ENCODE measurements at places on chromosomes 5 and 9.

DNA sequence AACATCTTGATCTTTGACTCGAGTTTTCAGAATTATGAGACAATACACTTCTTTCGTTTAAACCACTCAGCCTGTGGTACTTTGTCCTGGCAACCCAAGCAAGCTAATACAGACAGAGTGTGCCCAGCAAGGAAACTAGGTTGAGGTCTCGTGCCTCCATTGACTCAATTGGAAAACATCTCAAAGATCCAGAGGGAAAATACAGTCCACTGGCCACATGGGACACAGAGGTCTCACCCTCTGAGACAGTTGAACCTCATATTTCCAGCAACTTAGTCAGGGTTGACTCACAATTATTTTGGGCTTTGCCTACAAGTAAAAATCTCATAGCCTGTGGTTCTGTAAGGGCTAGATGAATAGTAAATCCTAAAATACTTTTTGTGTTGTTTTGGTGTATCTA is 631.5 kb downstream of the MTRR start:
- no peak for DNase-seq

GRCh38 chr9:134404376-134405358 is 78.4 kb downstream of the RXRA start:
- no peak for DNase-seq

DNA sequence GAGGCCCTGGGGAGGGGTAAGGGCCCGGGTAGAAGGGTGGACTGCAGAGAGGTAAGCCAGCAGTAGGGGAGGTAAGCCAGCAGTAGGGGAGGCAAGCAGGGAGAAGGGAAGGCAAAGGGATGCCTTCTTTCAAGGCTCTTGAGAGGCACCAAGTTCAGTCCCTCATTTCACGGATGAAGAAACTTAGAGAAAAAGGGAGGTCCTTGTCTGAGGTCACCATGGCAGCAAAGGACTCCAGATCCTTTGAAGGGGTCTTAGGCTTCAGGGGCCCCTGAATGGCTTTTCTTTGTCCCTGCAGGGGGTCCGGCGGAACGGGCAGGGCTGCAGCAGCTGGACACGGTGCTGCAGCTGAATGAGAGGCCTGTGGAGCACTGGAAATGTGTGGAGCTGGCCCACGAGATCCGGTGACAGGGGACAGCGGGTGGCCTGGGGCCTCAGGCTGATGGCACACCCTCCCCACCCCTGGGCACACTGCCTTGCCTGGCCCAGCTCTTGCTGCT is 42.6 kb downstream of the RGS3 start:
- no peak for DNase-seq

DNA sequence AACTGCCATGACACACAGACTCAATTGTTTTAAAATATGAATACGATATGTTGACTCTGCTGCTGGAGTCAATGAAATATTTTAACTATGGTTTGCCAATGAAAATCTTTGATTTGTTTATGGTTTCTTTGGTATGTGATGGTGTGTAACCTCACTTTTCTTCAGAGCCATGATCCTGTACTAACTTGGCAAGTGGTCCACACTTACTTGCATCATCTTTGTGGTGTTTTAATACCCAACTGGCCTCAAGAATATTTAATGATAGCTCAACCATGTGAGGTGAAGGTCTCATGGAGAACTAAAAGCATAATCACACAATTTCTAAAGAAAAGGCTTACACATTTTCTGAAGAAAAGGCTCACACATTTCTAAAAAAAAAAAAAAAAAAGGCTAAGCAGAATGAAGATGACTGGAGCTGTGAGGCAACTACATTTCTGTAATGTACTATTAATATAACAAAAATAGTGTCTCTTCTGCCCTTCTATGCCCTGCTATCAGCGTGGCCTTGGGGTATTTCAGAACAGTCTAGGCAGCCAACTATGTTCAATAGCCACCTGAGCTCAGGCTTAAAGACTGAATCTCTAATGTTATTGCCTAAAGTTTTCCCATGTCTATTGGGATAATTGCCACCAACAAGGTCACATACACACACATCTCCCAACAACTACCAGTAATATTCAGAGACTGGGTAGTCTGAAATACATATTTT is 395.0 kb downstream of the MLLT3 start:
- no peak for DNase-seq

GRCh38 chr5:19855031-19855430 is 133.0 kb downstream of the CDH18 start:
- no peak for DNase-seq
